ENCODE measurements at places on chromosomes 4 and X. TPM values are rescaled to one million over a fixed set of nuclear protein-coding genes. Genes with fewer than 3 reads are reported as not detected.

Gene CDS1
- 0.55 TPM for total RNA-seq

Gene MTMR8
- 0.17 TPM for total RNA-seq

Gene SLC25A14
- 3.6 TPM for total RNA-seq

Gene ADH7
- not detected for total RNA-seq

Gene F11
- 0.52 TPM for total RNA-seq

Gene EGFL6
- total RNA-seq: not detected

Gene ARHGAP6
- total RNA-seq: 2.8 TPM

Gene CRMP1
- total RNA-seq: 1.3 TPM

Gene GCNA
- total RNA-seq: 1.5 TPM

Gene VEGFC
- total RNA-seq: 6.9 TPM

Gene SSX3
- not detected for total RNA-seq

DNA sequence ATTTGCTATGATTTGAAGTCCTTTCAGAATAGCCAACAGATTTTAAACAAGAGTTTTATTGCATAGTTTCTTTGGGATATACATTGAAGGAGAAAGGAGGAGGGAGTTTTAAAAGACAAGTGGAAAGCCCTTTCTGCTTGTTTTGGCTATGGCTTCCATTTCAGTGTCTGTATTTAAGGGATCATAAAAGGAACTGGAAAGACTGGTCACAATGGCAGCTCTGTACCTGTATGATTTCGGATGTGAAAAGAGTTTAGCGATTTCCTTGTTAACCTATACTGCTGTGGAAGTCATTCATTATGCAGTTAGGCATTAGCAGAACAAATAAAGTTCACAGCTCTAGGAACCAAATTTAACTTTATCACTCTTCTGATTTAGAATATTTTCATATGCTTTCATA is 60.7 kb downstream of the TET2 start:
- DNase-seq: no peak

- DNase-seq: no peak
Measured at GRCh38 chr4:147981305-147981704, 249.4 kb downstream of the ARHGAP10 start.

DNA sequence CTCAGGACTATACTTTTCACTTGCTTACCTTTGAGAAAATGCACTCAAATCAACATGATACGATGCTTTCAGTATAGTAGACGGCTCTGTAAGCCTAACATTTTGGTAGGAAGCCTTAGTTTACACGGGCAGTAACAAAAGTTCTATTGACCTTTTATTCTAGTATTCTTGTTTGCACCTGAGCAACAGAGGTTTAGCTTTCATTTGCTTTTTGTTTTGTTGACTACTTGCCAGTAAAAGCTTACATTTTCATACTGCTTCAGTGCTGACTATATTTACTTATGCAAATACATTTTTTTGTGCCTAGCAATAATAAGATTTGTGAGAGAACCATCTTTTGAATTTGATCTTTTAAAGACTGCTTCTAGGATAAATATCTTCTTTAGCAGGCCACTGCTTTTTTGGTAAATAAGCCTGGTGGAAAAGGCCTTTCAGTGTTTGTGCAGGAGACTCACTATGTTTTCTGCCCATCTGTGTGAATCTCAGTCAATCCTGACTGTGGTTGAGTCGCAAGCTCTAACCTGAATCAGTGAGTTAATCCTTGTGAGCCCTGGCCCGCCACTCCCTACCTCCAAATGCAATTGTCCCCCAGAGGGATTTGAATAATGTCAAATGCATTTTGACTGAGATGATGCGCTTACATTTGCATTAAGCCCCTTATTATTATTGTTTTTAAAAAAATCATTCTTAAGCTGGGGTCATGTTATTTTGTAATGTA is 21.9 kb downstream of the FHIP1A start:
- DNase-seq: no peak

- no peak for DNase-seq
Measured at GRCh38 chr4:16289897-16290554, 63.8 kb upstream of the TAPT1 start.

- no peak for DNase-seq
Measured at GRCh38 chr4:5552451-5552850, 155.9 kb downstream of the EVC2 start.

DNA sequence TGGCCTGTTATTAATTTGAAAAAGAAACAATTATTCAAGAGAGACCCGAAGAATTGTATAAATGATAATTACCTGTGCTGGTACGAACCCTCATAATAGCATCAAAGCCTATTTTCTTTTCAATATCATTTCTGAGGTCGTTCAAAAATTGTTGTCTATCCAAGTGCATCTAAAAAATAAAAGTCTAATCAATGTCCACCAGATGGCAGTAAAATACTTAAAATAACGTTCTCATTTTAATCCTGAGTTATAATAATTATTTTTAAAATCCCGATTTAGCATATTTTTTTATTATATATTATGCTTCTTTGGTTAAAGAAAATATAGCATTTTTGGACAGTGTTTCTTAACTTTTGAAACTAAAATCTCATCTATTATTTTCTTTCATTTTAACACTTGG is 55.7 kb downstream of the METTL14 start:
- DNase-seq: no peak

DNA sequence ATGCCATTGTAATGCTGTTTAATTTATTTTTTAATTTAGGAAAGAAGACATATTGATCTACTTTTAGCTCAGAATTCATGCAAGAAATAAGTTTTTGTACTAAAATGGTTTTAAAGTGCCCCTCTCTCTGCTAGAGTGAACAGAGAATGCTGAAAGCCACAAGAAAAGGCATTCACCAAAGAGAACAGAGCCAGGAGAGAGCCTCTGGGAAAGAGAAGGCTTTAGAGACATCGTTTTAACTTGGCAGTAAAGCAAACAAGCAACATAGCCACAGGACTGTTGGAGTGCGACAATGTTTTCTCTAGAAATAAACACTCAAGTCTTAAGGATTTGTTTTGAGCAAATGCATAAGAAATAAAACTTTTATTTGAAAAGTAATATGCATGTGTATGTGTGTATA is 484.1 kb upstream of the CPEB2 start:
- no peak for DNase-seq

DNA sequence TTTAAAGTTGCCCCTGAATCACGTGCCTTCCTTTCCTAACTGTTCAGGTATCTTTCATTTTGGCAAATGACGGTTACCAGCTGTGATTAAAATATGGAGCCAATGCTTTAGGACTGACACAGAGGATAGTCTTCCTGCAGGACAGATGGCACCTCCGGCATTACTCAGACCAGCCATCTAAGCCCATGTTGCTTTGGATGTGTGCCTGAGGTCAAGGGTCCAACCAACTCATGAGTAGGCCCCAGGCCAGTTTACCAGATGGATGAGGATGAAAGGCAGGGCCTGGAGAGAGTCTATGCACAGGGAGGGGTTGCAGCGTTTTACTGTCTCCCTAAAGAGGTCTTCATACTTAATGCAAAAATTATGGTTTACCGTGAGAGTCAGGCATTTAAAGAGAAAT is 174.0 kb upstream of the GATB start:
- no peak for DNase-seq

GRCh38 chr4:85869181-85869580 is 394.2 kb downstream of the ARHGAP24 start:
- DNase-seq: no peak

GRCh38 chr4:182451441-182451840 is 208.2 kb downstream of the TENM3 start:
- DNase-seq: no peak

DNA sequence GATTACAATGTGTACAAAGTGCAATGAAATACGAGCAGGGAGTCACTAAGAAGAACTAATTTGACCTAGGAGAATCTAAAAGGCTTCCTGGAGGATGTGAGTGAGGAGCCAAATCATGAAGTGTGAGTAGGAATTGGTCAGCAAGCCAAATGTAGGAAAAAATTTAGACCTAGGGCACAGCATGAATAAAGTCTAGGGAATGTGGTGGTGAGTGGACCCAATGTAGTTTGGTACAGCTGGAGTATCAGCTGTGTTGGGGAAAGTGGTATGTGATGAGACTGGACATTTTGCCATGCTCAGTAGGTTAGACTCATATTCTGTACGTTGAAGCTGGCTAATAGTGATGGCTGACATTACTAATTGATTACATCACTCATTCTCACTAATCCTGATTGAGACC is 191.0 kb downstream of the AFF2 start:
- DNase-seq: no peak

DNA sequence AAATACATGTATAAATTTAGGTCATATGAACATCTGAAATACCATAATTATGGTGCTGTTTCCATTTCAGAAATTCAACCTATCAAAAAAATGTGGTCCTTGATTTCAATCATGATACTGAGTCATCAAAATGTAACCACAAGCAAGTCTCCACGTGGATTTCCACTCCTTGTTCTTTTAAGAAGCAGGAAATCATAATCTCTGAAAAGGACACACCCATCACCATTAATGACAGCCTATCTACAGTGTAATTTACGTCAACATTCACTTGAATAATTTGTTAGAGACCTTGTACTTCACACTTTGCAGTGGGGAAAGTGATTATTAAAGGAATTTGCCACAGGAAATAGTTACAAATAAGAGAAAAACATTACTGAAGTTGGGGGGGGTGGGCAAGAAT is 17.7 kb upstream of the SLC7A11 start:
- no peak for DNase-seq

GRCh38 chr4:139582044-139582443 is 26.0 kb upstream of the SETD7 start:
- DNase-seq: no peak

GRCh38 chr4:10667701-10668326 is 16.8 kb downstream of the CLNK start:
- no peak for DNase-seq

DNA sequence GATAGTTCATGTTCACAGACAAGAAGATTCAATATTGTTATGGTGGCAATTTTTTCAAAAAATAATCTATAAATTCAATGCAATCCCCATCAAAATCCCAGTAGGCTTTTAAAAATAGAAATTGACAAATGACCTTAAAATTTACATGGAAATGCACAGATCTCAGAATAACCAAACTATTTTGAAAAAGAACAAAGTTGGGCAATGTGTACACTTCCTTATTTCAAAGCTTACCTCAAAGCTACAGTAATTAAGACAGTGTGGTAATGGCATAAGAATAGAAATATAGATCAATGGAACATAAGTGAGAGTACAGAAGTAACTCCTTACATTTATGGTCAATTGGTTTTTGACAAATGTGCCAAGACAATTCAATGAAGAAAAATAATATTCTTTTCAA is 39.0 kb downstream of the FRMD7 start:
- DNase-seq: no peak

GRCh38 chr4:5650040-5650439 is 58.3 kb downstream of the EVC2 start:
- no peak for DNase-seq

DNA sequence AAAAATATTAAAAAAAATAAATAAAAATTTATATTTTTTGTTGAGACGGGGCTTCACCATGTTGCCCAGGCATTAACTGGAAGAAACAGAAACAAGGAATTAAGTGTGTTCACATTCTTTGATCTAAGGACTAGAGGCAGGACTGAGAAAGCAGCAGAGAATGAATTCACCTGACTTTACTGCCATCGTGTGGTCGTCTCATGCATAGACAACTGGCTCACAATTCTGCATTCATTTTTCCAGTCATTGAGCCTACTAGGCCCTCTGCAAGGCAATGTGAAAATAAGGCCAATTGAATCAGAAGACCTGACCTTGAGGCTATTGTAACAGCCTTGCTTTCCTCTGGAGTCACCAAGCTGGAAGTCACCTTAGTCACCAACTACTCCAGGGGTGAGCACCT is 37.4 kb downstream of the LHFPL1 start:
- no peak for DNase-seq

- no peak for DNase-seq
Measured at GRCh38 chrX:110853610-110854009, 58.0 kb upstream of the CHRDL1 start.
